ENCODE measurements at places on chromosomes 3 and 15. TPM values are rescaled to one million over a fixed set of nuclear protein-coding genes. Genes with fewer than 3 reads are reported as not detected.

GRCh38 chr3:177731644-177732268 lies 534.5 kb upstream of the TBL1XR1 start:
- no peak for DNase-seq

DNA sequence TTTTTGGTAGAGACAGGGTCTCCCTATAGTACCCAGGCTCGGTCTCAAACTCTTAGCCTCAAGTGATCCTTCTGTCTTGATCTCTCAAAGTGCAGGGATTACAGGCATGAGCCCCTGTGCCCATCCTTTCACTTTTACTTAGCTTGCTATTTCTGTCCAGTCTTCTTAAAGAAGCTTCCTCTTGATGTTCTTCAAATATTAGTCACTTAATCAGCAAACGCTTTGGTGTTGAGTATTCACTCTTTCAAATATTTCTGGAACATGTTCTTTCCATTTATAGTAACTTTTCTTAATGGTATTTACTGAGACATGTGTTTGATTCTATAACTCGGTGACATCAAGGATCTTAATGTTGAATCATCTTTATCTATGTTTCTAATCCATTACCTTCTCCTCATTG lies 122.1 kb downstream of the CNTN6 start:
- DNase-seq = no peak

- no peak for DNase-seq
Observed at GRCh38 chr3:124557433-124558232, 172.6 kb upstream of the UMPS start.

GRCh38 chr15:25773248-25773647 lies 89.9 kb downstream of the ATP10A start:
- DNase-seq = no peak

TNNC1 gene
- total RNA-seq = 7,503 TPM

DNA sequence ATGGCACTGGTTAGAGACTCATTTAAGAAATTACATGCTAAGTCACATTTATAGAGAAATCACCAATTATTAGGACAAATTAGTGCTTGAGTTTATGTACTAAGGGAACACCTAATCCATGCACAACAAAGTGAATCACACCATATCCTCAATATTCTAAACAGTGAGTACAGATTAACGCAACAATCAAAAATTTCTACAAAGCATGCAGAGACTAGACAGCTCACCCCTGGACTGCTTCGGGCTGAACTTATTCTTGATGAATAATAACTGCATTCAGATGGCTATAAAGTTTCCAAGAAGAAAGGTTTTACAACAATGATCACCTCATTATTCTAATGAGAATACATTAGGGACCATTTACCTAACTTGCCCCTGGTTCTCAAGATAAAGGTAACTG lies 66.5 kb downstream of the LRRFIP2 start:
- DNase-seq = no peak

- peak; percentile 12 for DNase-seq
Observed at GRCh38 chr3:139654637-139655365, 23.0 kb downstream of the NMNAT3 start.

- DNase-seq = no peak
Observed at GRCh38 chr3:34090876-34091275, 292.4 kb downstream of the PDCD6IP start.

- peak; percentile 33 for DNase-seq
Observed at GRCh38 chr3:152841131-152841530, 6.2 kb downstream of the P2RY1 start.

SH3BP5 gene
- 6.7 TPM for total RNA-seq

DNA sequence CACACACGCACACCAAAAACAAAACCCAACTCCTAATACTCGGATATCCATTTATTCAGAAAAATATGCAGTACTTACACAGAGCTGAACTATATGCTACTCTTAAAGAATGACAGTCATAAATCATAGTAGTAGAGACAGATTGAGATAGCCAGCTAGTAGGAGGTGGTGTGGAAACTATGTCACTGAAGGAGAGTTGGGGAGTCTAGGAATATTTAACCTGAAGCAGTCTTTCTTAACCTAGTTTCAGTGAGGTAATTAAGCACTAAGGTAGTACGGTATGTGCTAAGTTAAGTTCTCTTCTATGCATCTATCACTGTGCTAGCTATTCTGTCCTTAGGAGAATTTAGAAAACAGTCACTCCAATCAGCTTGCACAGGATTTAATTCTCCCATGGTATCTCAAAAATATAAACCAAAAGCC lies 54.2 kb downstream of the ANKRD28 start:
- DNase-seq = no peak

PYGO1 gene
- total RNA-seq = 3.0 TPM

TSPAN3 gene
- 90.4 TPM for total RNA-seq

DNA sequence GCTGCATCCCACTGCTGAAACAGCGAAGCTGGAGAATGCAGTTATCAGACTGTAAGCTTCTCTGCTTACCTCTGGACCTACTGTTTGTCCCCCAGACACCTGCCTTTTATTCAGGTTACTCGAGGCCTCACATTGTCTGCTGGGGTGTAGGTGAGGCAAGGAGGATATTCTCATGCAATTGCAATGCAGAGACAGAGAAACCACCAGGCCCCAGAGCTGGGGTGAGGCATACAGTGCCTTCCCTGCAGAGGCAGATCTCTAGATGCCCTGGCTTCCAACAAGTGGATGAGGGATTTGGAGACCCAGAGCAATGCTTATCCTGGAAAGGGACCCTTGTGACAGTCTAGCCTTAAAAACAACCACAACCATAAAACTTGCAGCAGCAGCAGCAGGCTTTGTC lies 263.4 kb upstream of the ST8SIA2 start:
- DNase-seq = no peak

DZIP3 gene
- total RNA-seq = 17.5 TPM

GRCh38 chr3:16600780-16601536 lies 4.3 kb downstream of the DAZL start:
- peak; percentile 82 for DNase-seq

DNA sequence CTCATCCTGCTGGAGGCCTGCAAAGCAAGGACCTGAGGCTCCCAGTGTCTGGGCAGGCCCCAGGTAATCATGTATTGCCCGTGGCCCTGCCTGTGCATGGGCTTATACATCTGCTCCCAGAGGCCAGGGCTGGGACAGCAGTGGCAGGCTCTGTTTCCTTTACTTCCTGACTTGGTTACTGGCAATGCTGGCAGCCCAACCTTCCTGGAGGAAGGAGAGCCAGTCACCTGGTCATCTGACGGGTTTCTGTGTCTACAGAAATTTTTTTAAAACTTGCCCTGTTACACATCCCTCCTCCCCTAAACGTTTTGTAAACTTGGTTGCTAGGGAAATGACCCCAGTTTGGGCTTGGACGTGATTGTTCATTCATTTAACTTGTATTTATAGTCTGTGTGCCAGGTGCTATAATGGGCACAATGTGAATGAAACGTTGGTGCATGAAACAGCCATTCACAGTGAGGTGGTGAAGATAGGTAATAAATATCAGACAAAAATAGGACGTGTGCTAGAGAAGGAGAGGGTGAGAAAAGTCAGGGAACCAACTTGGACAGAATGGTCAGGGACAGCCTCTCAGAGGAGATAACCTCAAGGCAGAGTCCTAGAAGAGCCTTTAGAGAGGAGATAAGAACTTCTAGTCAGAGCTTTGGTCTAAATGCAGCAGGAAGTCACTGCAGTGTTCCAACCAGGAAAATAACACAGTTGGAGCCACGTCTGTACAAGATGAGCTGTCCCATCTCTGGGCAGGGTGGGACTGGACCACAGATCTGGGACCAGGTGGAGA lies 14.1 kb downstream of the TEX264 start:
- no peak for DNase-seq

GRCh38 chr3:178320456-178321351 lies 215.5 kb upstream of the KCNMB2 start:
- peak; percentile 66 for DNase-seq

- DNase-seq = no peak
Observed at GRCh38 chr3:166837535-166837934, 542.6 kb downstream of the ZBBX start.

DNA sequence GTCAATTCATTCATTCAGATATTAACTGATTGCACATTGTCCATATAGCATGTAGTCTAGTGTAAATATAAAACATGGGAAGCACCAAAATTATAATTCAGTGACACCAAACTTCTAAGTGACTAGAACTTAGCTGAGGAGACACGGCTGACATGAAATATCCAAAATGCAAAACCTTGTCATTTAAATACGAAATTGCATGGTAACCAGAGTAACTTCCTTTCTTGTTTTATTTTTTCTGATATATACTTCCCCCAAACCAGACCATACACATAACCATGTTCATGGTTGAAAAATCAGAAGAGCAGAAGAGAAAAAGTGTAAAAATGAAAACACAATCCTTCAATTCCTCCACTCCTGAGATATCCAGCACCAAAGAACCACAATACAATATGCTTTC lies 38.0 kb downstream of the CBLB start:
- no peak for DNase-seq

HGD gene
- not detected for total RNA-seq

GLDN gene
- 9.1 TPM for total RNA-seq

AVEN gene
- 25.7 TPM for total RNA-seq
